ENCODE measurements at places on chromosomes 11 and 22.

DNA sequence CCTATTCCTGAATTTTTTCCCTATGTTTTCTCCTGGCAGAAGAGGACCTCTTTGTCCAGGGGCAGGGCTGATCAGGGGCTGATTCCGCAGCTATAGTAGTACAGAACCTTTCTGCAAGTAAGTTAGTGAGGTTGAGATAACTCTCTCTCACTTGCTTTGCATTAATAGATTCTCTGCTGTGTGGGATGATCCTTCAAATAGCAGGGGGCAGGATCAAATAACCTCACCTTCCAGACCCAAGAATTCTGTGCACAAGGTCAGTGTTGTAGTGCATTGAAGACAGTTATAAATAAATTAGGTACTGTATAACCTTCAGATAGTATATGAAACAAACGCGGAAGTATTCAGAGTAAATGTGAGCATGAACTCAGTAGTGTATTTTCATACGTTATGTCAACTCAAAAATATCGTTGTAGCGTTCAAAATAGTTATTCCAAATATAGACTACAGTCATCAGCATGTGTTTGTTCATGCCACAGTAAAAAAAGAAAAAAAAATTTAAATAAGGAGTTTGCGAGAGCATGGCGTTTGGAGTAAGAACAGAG, 278 bp downstream of the MMP26 start:
- no peak for DNase-seq

GRCh38 chr11:132814410-132814809, 717.9 kb downstream of the OPCML start:
- no peak for DNase-seq

GRCh38 chr11:19756675-19757475, 44.2 kb downstream of the NAV2 start:
- DNase-seq = no peak

DNA sequence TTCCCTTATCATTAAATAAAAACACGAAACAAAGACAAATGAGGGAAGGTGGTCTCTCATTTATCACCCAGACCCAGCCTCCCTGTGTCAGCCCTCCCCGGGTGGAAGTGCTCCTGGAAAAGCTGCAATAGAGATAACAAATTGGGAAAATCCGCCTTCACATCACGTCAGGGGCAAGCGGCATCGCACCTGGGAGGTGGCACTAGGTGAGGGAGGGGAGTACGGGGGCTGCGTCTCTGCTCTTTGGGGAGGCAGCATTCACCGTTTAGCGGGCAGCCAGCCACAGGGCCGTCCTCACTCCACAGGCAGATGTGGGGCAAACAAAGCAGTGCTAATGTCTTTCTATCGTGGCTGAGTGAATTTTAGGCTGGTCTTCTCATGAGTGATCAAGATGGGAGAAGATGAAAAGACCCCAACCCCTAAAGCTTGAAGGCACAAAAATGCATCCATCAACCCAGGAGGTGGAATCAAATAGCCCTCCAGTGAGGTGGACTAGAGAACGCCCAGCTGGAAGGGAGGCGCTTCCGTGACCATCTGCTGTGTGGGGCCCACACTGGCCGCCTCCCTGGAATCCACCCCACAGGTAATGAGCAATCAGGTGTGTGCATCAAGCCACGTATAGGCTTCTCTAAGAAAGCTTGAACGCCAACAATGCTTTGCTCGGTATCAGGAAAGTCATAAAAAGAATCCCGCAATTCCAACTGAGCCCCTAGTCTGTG, 629.5 kb downstream of the BRD1 start:
- DNase-seq = peak; percentile 68

GRCh38 chr11:67409261-67409666, 5.4 kb downstream of the TBC1D10C start:
- peak; percentile 87 for DNase-seq

DNA sequence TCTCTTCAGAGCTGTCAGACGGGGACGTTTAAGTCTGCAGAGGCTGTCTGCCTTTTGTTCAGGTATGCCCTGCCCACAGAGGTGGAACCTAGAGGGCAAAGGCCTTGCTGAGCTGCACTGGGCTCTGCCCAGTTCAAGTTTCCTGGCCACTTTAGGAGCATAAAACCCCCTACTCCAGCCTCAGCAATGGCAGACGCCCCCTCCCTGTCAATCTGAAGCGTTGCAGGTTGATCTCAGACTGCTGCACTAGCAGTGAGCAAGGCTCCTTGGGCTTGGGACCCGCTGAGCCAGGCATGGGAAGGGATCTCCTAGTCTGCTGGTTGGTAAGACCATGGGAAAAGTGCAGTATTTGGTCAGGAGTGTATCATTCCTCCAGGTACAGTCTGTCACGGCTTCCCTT, 66.6 kb upstream of the TP53I11 start:
- DNase-seq = no peak

GRCh38 chr11:47689480-47689879, 25.7 kb downstream of the AGBL2 start:
- DNase-seq = no peak

- DNase-seq = no peak
These were observed 18.7 kb downstream of the RNF121 start for GRCh38 chr11:71947498-71947897.

GRCh38 chr11:6240781-6241180, 1.9 kb downstream of the CNGA4 start:
- DNase-seq = no peak

DNA sequence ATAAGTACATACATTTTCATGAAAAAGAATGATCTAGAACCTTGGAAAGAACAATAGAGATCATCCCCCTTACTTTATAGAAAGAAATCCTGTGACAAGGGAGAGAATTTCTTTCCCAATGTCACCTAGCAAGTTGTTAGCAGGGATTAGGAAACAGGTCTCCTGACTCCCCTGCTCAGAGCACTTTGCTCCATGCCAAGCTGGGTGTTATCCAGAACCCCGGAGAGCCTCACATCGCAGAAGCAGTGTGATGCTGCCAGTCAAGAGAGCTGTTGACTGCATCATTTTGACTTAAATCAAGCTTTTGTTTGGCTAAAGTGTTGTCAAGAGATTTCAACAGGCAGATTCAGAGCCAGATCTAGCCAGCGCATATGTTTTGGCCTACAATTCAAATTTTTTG, 3.6 kb upstream of the RRAS2 start:
- DNase-seq = no peak

GRCh38 chr11:42770444-42771065, 541.2 kb upstream of the API5 start:
- DNase-seq = no peak

- no peak for DNase-seq
These were observed 13.5 kb downstream of the TRIM44 start for GRCh38 chr11:35675901-35676610.

DNA sequence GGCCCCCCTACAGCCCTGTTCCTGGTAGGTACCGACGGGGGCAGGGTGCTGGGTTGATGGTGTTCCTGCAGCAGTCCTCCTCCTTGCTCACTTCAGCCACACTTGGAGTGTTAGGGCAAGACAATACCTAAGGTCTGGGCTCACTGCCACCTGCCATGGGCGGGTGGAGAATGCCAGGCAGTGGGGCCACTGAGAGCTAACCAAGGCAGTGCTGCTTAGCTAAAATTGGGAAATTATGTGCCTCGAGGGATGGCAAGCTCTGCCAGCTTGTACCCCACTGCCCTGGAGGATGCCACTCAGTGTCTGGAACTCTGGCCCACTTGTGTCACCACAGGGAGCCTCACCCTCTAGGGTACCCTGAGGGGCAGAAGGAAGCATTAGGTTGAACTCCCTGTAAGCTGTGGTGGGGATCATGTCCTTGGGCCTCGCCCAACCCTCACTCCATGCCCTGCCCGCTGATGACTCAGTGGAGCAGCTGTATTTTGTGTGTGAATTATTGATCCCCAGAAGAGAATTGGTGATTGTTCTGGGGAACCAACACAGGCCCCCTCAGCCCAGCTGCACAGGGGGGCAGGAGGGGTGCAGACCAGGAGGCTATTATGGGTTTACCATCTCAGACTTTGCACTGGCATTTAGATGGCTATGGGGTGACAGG, 17.7 kb downstream of the PHLDB1 start:
- DNase-seq = peak; percentile 51

GRCh38 chr11:40432358-40432757, 1027.1 kb downstream of the LRRC4C start:
- DNase-seq = no peak

GRCh38 chr11:117523680-117524079, 196.0 kb downstream of the CEP164 start:
- no peak for DNase-seq

DNA sequence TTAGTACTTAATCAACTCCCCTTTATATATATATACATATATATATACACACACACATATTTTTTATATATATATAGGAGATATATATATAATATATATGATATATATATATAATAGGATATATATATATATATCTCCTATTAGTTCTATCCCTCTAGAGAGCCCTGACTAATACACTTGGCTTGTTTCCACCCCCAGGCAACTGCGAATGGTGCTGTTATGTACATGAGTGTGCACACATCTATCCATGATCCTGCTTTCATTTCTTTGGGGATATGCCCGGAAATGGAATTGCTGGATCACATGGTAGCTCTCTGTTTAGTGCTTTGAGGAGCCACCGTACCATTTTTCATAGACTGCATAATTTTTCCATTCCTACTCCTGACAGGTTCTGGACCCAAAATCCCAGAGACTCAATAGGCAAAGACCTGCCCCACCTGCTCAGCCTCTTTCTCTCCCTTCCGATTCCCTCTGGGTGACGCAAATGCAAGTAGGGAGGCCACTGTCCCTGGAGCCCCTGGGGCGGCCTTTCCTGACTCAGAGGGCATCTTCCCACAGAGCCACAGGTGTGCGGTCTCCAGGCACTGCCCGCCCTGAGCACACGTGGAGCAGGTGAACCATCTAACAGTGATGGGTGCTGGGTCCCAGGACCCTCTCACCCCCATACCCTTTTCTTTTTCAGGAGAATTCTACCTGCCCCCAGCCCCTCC, 12.0 kb downstream of the FGF3 start:
- no peak for DNase-seq

- DNase-seq = no peak
These were observed 108.1 kb downstream of the SGSM3 start for GRCh38 chr22:40478338-40479125.

GRCh38 chr11:31474083-31474482, 35.3 kb downstream of the IMMP1L start:
- no peak for DNase-seq

GRCh38 chr11:111097191-111097590, 148.3 kb upstream of the POU2AF2 start:
- DNase-seq = peak; percentile 54

- no peak for DNase-seq
These were observed 57.6 kb upstream of the FTH1 start for GRCh38 chr11:62024936-62025486.

DNA sequence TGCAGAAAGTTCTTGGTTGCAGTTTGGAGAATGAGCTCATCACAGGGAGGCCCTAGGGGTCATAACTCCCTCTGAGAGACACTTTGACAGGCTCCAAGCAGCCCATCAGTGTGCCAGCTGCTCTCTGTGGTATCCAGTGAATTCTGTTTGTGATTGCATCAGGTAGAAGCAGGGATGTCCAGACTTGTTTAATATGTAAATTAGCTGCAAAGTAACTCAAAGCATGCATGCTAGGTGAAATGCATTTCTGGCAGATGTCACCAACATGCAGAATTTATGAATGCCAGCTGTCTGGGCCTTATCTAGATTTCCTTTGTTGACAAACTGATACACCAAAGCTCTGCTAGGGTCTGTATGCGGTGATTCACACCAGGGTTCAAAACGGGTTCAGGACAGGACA, 123.6 kb upstream of the MTNR1B start:
- no peak for DNase-seq

DNA sequence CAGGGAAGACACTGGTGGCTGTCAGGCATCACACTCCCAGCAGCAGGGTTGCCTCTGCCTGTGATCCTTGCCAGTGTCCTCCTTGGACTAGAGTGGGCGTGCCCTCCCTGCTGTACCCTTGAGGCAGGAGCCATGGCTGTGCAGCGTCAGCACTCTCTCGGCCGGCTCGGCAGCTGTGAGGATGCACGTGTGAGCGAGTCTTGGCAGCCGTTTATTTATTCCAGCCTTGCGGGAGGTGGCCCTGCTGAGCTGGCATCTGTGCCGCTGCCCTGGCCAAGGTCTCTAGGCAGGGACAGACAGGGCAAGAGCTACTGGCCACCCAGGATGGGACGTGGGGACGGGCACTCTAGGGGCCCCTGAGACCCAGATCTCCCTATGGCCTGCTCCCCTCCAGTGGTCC, 33.9 kb downstream of the TSPAN4 start:
- no peak for DNase-seq

- no peak for DNase-seq
These were observed 29.7 kb downstream of the GNB1L start for GRCh38 chr22:19824926-19825339.

DNA sequence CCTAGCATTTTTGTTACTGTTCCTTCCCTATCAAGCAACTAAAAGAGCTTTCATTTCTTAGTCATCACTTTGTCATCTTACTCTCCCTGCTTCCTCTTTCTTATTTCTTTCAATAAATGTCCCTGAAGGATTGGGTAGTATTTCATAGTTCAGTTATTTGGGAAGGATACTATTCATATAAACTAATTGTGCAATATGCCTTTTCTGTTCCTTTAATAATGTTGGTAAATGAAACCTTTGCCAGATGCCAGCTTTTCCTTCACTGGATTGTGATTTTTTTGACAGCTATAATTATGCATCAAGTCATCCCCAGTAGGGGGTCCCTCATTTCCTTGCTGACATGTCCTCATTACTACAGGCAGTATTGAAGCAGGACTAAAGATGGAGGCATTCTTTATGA, 101.7 kb downstream of the ATM start:
- DNase-seq = no peak

GRCh38 chr11:17934194-17934593, 78.7 kb downstream of the SERGEF start:
- DNase-seq = no peak

DNA sequence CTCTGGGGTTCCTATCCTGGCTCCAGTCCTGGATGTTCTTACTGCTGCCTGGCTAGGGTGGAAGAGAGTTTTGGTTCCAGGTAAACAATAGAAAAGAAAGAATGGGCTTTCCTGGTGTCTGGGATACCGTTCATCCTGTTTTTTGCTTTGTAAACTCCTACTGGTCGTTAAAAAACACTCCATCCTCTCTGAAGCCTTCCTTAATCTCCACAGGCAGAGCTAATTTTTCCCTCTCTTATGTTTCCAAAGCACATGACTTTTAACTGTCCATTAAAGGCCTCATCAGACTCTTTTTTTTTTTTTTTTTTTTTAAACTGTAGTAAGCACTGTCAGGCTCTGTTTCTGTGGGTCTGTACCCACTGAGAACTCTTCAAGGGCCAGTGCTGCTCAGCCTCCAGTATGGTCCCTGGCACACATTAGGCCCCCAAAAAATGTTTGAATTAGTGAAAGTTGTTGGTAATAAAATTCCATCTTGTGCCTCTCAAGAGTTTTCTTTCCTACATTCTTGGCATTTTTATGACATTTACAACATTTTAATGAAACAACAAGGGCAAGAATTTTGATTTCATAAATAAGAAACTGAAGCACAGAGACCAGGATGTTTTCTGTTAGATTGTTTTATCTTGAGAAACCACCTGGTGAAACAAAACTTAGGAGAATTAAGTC, 104.2 kb downstream of the TEAD1 start:
- no peak for DNase-seq

All from chondrocyte (in vitro differentiated cells).